IMR-90 (cell line): ENCODE measurements at places on chromosomes 1 and 21. TPM values are rescaled to one million over a fixed set of nuclear protein-coding genes. Genes with fewer than 3 reads are reported as not detected.

B3GALT5 gene
- under 0.01 and 0.18 TPM in 2 replicates for total RNA-seq

C1orf167 gene
- total RNA-seq, result under 0.01 and 0.28 TPM in 2 replicates

C1orf146 gene
- total RNA-seq, result not detected in 2 replicates

ANKRD35 gene
- 0.90 and 1.1 TPM in 2 replicates for total RNA-seq

ITPKB gene
- 0.72 and 0.83 TPM in 2 replicates for total RNA-seq

HFM1 gene
- total RNA-seq, result 0.18 and 0.83 TPM in 2 replicates

PPIAL4G gene
- not detected in 2 replicates for total RNA-seq

DNA sequence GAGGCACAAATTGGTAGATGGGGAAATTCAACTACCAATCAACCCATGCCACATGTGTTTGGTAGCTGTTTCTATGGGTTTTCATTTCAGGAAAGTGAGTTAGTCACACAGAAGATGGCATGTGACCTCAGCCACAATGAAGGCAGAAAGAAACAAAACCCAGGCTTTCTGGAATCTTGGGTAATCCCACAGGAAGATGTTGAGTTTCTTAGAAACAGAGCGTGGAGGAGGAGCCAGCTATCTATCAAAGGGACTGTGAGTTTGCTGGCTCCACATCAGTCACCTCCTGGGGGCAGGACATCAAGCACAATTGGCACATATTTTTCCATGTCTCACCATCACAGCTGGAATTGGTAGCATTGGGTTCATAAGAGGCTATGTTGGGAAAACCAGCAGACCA, 188.9 kb upstream of the PLXNA2 start:
- no peak for DNase-seq
- no peaks in the 10 kb centered on the region for H3K27me3 ChIP-seq
- H3K4me3 ChIP-seq, result no peak overlapping the region
- no peaks in the 10 kb centered on the region for H3K36me3 ChIP-seq
- no peak overlapping the region for H3K27ac ChIP-seq
- H3K4me1 ChIP-seq, result no peaks in the 10 kb centered on the region

DNA sequence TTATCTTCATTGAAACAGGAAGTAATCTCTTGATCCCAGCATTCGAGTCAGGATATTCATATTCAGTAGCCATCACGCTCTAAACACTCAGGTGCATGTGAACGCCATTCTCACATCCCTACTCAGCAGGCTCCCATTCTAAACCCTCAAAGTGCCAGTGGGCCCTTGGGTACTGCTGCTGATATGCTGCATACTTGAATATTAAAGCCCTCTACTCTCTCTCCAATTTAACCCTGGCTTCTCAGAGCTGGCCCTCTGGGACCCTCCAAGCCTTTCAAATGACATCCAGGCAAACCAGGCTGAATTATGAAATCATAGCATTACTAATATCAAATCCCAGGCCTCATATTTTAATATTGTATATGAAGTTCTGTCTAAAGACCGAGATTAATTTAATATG, 468.2 kb downstream of the NUF2 start:
- H3K4me3 ChIP-seq, result no peak overlapping the region
- no peak overlapping the region for H3K27ac ChIP-seq
- no peaks in the 10 kb centered on the region for H3K36me3 ChIP-seq
- DNase-seq, result no peak
- no peaks in the 10 kb centered on the region for H3K4me1 ChIP-seq

DNA sequence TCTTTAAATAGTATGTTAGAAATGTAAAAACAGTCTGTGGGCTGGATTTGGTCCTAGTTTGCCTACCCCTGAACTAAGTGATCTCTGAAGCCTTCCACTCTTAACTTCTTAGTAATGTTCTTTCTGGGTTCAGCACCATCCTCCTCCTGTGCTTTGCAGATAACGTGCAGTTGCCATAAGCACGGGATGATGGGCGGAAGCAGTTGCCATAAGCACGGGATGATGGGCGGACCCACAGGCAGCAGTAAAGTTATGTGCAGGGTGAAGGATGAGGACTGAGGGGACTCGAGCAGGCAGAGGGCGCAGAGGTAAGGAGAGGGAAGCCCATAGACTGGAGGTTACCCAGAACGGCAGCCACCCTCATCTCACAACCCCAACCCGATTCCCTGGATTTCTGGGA, 25.6 kb downstream of the GPA33 start:
- DNase-seq, result no peak
- H3K27me3 ChIP-seq, result peaks cover 15% of the 10 kb centered on the region
- H3K27ac ChIP-seq, result no peak overlapping the region

- no peaks in the 10 kb centered on the region for H3K4me1 ChIP-seq
- no peak overlapping the region for H3K27ac ChIP-seq
- no peaks in the 10 kb centered on the region for H3K27me3 ChIP-seq
- no peaks in the 10 kb centered on the region for H3K36me3 ChIP-seq
Observed at GRCh38 chr1:101474039-101474665, 237.3 kb downstream of the S1PR1 start.

- no peak overlapping the region for H3K27ac ChIP-seq
- no peak for DNase-seq
- no peaks in the 10 kb centered on the region for H3K36me3 ChIP-seq
- H3K4me1 ChIP-seq, result peaks cover 23% of the 10 kb centered on the region
- H3K4me3 ChIP-seq, result no peak overlapping the region
Observed at GRCh38 chr1:93689521-93690223, 8.0 kb upstream of the BCAR3 start.

GRCh38 chr1:238954865-238955264, 431.5 kb upstream of the CHRM3 start:
- H3K27ac ChIP-seq, result no peak overlapping the region
- no peak for DNase-seq
- H3K36me3 ChIP-seq, result no peaks in the 10 kb centered on the region

- H3K4me3 ChIP-seq, result no peak overlapping the region
- no peaks in the 10 kb centered on the region for H3K27me3 ChIP-seq
- DNase-seq, result peak; percentile 19
Observed at GRCh38 chr1:83102630-83103071, 896.3 kb downstream of the TTLL7 start.

GRCh38 chr1:236151739-236152424, 9.5 kb downstream of the GPR137B start:
- no peaks in the 10 kb centered on the region for H3K27me3 ChIP-seq
- no peak for DNase-seq
- H3K36me3 ChIP-seq, result no peaks in the 10 kb centered on the region
- H3K4me1 ChIP-seq, result no peaks in the 10 kb centered on the region
- no peak overlapping the region for H3K4me3 ChIP-seq
- no peak overlapping the region for H3K27ac ChIP-seq

- DNase-seq, result no peak
- no peaks in the 10 kb centered on the region for H3K36me3 ChIP-seq
- H3K27me3 ChIP-seq, result no peaks in the 10 kb centered on the region
- peaks cover 2% of the 10 kb centered on the region for H3K4me1 ChIP-seq
- H3K4me3 ChIP-seq, result no peak overlapping the region
- H3K27ac ChIP-seq, result no peak overlapping the region
Observed at GRCh38 chr1:71657891-71658679, 577.2 kb upstream of the ZRANB2 start.

DNA sequence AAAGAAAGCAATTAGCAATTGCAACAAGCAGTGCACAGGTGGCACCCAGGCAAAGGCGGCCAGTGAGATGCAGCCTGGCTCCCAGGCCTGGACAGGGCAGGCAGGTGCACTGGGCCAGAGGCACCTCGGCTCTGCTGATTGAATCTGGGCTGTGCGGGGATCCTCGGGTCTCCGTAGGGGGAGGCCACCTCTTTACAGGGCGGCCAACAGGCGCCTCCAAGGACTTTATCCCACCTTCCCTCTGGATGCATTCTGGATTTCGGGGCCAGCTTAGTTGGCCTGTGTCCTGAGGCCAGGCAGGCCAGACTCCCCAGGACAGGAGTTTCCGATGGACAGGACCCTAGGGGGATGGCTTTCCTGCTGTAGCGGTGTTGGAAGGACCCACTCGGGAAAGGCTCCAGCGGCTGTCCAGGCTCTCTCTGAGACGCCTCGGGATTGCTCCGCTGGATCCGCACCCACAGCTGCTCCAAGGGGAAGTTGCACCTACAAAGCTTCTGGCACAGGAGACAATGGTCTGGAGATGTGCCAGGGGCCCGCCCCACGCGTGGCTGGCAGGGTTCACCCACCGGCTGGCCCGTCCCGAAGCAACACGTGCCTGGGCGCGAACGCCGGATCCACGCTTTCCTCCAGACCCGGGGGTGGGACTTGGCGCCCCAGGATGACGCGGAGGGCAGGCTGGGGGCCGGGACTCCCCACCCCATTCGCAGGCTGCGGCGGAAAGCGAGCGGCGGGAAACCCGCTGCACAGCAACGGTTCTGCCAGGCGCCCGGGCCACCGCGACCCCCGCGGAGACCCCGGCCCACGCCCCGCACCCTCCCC, 810 bp downstream of the SLC19A1 start:
- H3K36me3 ChIP-seq, result no peaks in the 10 kb centered on the region
- H3K27me3 ChIP-seq, result no peaks in the 10 kb centered on the region; the same call in 1 of the 2 replicates
- peak overlapping the region; percentile 42 for H3K4me3 ChIP-seq
- no peak overlapping the region; the same call in 1 of the 2 replicates for H3K27ac ChIP-seq
- H3K4me1 ChIP-seq, result peaks cover 3% of the 10 kb centered on the region; the same call in 1 of the 2 replicates
- peak; percentile 33 for DNase-seq

DNA sequence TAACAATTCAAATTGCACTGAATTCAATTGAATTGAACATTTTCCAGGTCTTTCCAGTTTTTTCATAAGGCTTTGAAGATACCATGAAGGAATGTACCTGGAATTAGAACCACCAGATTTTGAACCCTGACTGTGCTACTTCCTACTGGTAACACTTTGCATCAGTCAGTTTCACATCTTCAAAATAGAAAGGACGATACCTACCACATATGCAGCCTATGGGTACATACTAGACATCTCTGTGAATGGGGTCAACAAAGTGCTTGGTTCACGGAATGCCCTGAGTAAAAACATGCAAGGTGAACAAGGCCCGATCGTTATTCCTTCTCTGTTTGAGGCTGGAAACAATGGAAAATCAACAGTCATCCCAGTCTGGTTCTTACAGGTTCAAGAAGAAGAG, 41.2 kb upstream of the WLS start:
- peaks cover 3% of the 10 kb centered on the region for H3K4me1 ChIP-seq
- H3K36me3 ChIP-seq, result no peaks in the 10 kb centered on the region
- DNase-seq, result no peak
- no peak overlapping the region for H3K4me3 ChIP-seq
- H3K27ac ChIP-seq, result no peak overlapping the region

- H3K4me1 ChIP-seq, result peaks cover 11% of the 10 kb centered on the region
- peak; percentile 49 for DNase-seq
- no peaks in the 10 kb centered on the region for H3K27me3 ChIP-seq
- H3K36me3 ChIP-seq, result peaks cover 8% of the 10 kb centered on the region
- peak overlapping the region; percentile 77 for H3K4me3 ChIP-seq
Observed at GRCh38 chr1:150876119-150876454, 312 bp downstream of the ARNT start.

GRCh38 chr1:7462617-7463016, 308.5 kb upstream of the VAMP3 start:
- H3K4me3 ChIP-seq, result no peak overlapping the region
- H3K36me3 ChIP-seq, result no peaks in the 10 kb centered on the region
- no peak overlapping the region for H3K27ac ChIP-seq
- no peaks in the 10 kb centered on the region for H3K4me1 ChIP-seq

DNA sequence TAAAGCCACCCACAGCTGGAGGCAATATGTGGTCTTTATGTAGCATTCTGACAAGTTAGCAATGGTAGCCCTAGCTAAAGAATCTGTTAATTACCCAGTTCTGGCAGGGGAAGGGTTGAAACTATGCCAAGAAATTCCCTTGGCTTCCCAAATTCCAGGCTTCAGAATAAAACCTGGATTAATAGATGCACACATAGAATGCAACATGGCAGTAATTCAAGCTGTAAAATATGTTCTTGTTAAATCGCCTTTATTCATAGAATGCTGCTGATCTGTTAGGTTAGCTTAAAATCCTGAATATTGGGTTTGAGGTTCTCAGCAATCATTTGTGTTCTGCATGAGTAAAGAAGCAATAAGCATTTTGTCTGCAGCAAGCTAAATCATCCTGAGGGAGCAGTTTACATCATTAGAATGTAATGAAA, 80.1 kb downstream of the ZNF326 start:
- no peak overlapping the region for H3K27ac ChIP-seq
- no peaks in the 10 kb centered on the region for H3K36me3 ChIP-seq
- no peaks in the 10 kb centered on the region; the same call in 1 of the 2 replicates for H3K27me3 ChIP-seq
- no peak overlapping the region for H3K4me3 ChIP-seq
- no peak for DNase-seq

DNA sequence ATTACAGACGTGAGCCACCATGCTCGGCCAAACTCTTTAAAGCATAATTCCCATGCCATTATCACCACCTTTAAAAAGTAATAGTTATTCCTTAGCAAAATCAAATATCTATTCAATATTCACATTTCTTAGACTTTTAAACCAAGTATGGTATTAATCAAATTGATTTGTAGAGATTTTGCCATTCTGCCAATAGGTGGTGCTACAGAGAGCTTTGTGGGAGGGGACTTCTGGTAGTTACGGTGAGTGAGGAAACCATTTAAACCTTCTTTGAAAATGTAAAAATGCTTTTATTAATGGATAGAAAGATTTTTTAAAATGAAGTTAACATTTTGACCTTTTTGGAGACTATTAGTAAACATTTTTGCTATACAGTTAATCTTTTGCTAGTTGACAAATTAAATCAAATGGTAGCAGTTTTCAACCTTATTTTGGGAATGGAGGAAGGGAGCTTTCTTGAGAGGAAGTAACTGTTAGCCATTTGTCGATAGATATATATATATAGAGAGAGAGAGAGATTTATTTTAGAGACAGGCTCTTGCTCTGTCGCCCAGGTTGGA, 19.3 kb downstream of the IARS2 start:
- H3K27me3 ChIP-seq, result no peaks in the 10 kb centered on the region
- H3K4me1 ChIP-seq, result no peaks in the 10 kb centered on the region
- DNase-seq, result peak; percentile 20
- H3K4me3 ChIP-seq, result no peak overlapping the region
- H3K27ac ChIP-seq, result no peak overlapping the region

GRCh38 chr1:19438516-19439195, 46.7 kb downstream of the CAPZB start:
- peak overlapping the region; percentile 11; the same call in 1 of the 2 replicates for H3K27ac ChIP-seq
- DNase-seq, result no peak
- H3K4me3 ChIP-seq, result no peak overlapping the region
- H3K4me1 ChIP-seq, result peaks cover 54% of the 10 kb centered on the region

- H3K27me3 ChIP-seq, result no peaks in the 10 kb centered on the region
- H3K4me3 ChIP-seq, result no peak overlapping the region
- peaks cover 16% of the 10 kb centered on the region for H3K4me1 ChIP-seq
- H3K27ac ChIP-seq, result peak overlapping the region; percentile 78
Observed at GRCh38 chr1:218480137-218480536, 135.0 kb downstream of the TGFB2 start.
